Stimulated activated CD8-positive, alpha-beta memory T cell treated with anti-CD3 and anti-CD28 coated beads, Interleukin-4, amount 100 ng/mL, for 4 hours (primary cell): ENCODE measurements at places on chromosomes 12 and 14.

DNA sequence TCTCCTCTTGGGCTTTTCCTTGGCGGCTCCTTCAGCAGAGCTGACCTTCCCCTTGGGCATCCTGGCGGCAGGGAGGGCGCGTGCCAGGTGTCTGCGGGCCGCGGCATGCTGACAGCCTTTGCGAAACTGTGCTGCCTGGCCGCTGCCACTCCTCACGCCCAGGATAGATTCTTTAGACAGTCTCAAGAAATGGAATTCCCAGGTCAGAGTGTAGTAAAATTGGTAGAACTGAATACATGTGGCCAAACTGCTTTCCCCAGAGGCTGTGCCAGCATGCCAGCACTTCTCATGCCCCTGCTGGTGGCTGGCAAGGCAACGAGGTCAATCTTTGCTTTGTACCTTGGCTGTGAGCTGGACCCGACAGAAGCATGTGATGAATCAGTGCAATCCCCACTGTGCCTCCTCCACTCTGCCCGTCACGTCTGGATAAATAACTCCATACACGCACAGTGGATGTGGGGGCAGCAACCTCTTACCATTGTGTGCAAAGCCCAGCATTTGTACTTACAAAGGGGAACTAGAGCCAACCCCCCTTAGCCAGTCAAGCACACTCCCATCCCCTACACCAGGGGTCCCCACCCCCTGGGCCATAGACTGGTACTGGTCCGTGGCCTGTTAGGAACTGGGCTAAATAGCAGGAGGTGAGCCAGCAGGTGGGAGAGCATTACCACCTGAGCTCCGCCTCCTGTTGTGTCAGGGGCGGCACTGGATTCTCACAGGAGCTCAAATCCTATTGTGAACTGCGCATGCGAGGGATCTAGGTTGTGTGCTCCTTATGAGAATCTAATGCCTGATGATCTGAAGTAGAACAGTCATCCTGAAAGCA, 90.9 kb downstream of the ACTN1 start:
- no peak for DNase-seq

DNA sequence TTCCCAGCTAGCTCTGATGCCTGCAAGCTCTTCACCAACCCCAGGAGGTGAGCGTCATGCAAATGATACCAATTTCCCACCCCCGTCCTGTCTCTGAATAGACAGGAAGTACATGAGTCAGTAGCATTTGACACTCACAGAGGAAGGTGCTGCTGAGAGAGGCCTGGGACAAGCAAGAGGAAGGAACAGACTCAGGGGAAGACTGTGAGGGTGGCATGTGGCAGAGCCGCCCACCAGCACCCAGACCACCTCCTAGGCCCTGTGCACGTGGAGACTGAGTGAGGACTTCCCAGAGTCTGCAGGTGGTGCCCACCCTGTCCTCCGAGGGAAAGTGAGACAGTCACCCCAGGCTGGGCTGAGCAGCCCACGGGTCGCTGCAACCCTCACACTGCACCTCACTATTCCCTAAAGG, 199.5 kb upstream of the SFSWAP start:
- DNase-seq: peak; percentile 15

- no peak for DNase-seq
These were observed 20.2 kb downstream of the SLC2A3 start for GRCh38 chr12:7915661-7916403.

DNA sequence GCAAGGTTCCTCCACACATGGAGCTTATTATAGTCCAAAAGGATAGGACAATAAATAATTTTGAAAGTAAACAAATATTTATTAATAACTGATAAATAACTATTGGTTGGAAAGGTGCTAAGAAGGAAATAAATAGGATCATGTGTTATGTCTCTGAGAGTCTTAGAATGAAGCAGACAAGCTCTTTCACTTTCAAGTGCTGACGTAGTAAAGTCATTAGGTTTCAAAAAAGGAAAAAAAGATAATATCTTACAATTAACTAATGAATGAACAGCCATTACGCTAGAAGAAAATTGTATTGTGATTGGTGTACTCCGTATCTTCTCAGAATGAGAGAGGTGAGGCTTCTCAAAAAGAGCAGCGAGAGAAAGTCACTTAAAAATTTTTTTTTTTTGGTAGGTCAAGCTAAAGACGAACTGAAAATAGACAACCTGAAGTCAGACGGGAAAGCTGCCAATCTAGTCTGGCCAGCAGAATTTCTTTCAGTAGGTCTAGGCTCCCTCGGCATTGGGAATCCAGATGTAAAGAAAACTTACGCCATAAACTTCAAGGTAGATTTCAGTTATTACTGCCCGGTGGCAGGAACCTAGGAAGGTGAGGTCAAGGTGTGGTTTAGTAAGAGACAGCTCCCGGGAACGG, 583 bp upstream of the LEMD3 start:
- no peak for DNase-seq

- DNase-seq: no peak
These were observed 83.4 kb downstream of the PRORP start for GRCh38 chr14:35205737-35206136.

GRCh38 chr12:107439026-107439738, 246.4 kb upstream of the PWP1 start:
- DNase-seq: no peak

- DNase-seq: no peak
These were observed 271.4 kb downstream of the NAV3 start for GRCh38 chr12:78101946-78102635.

GRCh38 chr14:72466325-72466724, 427.6 kb downstream of the DPF3 start:
- no peak for DNase-seq

GRCh38 chr12:69265205-69265604, 25.8 kb downstream of the CPSF6 start:
- DNase-seq: no peak

DNA sequence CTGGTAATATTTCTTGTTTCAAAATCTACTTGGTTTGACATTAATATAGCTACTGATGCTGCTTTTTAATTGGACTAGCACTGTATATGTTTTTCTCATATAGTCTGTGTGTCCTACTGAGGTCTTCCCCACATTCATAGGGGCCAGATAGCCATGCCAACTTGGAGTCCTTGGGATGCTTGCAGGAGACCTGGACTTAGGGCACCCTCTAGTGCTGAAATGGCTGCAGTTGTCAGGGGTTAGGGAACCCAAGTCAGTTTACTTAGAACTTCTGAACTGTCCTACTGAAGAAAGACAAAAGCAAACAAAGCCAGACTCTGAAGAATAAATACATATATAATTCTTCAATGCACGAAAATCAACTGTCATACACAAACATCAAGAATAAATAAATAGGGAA, 279.9 kb upstream of the SYT1 start:
- no peak for DNase-seq

DNA sequence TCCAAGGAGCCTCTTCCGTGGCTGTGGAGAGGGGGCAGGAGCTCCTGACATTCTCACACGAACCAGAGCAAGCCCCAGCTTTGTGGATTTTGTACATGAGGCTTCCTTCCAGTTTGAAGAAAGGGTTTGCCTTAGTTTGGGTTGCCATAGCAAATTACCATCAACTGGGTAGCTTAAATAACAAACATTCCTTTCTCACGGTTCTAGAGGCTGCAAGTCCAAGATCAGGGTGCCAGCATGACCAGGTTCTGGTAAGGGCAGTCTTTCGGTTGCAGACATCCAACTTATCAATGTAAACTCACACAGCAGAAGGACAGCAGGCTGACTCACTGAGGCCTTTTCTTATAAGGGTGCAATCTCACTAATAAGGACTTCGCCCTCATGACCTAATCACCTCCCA, 25.9 kb upstream of the STAB2 start:
- DNase-seq: no peak
